ENCODE measurements at places on chromosomes 13 and 19.

DNA sequence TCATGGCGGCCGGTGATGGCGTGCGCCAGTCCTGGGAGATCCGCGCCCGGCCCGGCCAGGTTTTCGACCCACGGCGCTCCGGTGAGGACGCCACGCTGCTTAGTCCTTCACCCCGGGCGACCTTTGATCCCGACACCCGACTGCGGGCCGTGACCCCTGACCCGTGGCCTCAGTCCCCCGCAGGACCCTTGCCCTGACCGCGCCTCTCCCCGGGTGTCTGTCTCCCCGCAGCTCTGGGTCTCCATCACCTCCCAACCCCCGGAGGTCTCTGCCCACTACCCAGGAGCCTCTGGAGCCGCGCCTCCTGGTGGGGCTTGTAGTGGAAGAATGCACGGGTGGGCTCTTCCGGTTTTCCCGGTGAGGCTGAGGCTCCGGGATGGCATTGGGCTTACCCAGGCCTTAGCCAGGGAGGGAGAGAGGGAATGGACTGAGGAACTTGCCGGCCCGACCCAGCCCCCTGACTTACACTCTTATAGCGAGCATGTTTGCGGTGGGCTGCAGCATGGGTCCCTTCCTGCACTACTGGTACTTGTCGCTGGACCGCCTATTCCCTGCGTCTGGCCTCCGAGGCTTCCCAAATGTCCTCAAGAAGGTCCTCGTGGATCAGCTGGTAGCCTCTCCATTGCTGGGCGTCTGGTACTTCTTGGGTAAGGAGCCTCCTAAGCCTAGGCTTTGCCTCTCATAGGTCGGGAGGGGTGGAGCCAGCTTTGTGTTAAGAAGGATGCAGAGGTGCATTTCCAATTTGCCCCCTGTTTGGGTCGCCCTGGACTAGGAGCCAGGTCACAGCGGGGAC is 566 bp downstream of the MPV17L2 start:
- no peak for DNase-seq

DNA sequence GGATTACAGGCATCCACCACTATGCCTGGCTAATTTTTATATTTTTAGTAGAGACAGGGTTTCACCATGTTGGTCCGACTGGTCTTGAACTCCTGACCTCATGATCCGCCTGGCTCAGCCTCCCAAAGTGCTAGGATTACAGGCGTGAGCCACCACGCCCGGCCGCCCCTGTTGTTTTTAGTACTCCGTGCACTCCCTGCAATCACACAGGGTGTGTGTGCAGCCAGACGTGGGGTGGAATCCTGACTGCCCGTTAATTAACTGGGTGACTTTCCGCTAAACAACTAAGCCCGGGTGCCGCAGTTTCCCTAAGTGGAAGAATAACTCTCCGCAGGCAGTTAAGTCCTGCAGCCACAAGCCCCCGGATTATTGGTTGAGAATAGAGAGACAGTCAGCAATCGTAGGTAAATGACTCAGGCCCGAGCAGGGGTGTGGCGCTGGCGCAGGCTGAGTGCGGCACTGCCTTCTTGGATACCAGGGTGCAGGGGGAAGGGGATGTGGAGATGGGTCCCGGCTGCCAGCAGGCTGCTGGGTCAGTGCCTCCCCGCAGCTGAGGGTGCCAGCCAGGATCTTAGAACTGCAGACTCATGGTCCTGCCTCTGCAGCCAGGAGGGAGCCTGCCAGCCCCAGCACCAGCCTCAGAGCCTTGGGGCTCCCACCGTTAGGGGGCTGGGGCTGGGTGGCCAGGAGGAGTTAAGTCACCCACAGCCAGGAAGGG is 6.1 kb upstream of the FXYD3 start:
- no peak for DNase-seq

DNA sequence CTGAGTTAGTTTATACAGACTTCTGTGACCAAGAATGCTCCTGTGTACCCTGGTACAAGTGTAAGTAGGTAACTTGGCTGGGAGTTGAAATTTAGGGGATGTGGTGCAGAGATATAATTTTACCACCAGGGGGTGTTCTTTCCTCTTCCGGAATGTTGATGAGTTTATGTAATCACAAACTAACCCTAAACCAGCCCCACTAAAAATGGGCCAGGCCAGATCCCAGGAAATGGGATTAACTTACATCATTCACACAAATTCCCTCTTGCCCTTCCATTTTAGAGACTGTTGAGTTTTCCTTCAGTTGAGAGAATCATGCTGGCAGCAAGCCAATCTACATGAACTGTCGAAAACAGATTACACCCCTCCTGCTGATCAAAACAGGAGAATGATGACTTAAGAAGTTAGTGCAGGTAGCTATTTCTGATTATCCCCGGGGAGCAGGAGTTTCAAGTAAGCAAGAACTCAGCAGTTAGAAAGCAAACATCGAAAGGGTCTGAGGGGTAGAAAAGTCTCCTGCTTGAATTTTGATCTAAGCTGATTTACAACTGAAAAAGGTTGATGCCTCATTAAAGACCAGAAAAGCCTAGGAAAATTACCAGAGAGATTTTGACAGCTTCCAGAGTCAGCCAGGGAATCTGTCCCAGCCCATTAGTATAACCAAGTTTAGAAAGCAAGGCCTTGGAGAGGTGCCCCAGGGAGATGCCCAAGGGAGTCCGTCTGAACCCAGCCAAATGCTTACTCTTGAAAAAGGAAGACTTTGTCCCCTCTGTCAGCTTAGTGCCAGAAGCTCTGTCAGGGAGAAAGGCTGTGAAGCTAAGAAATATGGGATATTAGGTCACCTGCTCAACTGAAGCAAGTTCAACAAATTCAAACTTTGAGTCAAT is 32.3 kb upstream of the MED4 start:
- no peak for DNase-seq

DNA sequence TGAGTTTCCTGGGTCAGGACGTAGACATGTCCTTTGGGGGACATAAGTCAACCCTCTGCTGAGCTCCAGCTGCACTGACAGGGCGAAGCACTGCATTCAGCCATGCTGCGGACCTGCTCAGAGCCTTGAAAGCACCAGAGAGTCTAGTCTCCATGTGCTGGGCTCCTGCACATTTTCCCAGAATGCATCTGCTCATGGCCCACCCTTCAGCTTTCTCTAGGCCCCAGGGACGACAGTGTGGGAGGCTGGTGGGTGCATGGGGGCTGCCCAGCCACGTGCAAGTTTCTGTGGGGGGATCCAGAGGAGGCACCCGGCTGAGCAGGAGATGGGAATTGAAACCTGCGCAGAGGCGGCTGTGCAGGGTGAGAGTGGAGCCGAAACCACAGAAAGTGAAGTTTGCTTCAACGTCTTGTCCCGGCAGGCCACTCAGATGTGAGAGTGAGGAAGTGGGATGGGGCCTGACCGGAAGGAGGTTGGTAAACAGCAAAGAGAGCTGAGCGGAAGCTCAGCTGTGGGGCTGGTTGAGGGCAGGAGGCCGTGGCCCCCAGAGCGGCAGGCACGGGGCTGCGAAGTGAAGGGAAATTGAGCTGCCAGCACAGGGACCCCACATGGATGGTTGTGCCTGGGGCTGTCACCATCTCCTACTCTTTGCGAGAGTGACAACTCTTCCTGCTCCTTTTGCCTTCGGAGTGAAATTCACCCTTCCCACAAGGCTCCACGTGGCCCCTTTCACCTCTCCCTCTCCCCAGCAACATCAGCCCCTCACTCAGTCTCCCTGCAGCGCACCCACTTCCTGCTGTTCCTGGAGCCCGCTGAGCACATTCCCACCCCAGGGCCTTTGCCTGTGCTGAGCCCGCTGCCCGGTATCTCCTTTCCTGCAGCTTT is 11.8 kb downstream of the PGLS start:
- DNase-seq, result peak; percentile 21

GRCh38 chr13:42814868-42815267 is 33.5 kb downstream of the FAM216B start:
- no peak for DNase-seq

DNA sequence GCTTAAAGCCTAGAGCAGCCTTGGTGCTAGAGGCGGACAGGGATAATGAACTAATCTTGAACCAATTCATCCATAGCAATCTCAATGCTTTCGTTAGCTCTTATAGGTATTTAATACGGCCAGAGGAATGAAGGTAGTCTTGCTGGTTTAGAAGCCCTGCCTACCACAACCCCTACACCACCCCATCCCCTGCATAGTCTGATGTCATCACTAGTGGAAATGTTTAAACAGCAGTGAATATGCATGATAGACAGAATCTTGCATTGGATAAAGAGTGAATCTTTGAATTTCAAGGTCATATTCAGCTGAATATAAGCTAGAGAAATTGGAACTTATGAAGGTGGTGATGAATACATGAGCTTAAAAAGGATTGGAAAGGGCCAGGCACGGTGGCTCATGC is 321.9 kb downstream of the ITGBL1 start:
- no peak for DNase-seq

DNA sequence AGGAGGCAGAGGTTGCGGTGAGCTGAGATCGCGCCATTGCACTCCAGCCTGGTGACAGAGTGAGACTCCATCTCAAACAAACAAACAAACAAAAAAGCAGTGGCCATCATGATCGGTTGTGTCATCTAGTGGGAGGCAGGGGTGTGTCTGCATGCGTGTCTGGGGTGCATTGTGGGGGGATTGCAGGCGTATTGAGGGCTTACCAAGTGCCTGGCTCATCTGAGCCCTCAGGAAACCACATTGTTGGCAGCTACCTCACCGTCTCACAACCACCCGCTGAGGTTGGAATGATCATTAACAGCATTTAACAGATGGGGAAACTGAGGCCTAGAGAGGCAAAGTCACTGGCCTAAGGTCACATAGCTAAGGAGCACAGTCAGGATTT is 30.5 kb downstream of the NFIC start:
- DNase-seq, result no peak

DNA sequence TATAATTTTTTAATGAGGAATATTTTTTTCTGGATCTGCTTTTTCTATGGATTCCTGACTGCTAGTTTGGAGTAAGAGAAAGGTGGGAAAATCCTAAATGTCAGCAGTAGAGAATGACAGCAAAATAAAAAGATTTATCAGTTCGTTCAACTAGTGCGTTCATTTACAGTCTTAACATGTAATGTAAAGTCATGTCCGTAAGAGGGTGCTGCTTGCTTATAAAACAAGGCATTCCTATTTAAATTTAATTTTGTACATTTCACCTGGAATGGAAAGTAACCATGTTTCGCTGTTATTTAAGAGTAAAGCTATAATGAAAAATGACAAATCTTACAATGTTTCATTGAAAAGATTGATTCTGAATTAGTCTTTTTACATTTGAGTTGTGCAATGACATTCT is 76.6 kb downstream of the ZMYM2 start:
- no peak for DNase-seq

DNA sequence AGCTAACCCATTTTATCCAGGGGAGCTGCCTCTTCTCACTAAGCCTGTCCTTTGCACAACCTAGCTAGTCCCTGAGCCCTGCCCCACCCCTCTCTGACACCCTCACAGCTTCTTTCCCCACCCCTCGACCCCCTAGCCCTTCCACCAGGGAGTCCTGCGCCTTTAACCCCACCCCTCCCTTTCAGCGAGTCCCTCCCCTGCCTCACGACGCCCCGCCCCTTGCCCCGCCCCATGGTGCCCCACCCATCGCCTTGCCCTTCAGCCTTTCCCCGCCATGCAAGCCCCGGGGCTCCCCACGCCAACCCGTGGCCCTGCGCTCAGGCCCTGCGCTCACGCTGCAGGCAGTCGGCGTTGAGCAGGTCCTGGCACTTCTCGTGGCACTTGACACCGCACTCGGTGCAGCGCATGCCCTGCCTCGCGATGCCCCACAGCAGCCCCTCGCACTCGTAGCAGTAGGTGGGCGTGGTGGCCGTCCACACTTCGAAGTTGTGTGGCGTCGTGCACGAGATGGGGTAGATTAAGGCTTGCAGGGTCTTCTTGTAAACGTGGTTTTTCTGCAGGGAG is 40.0 kb downstream of the UNC13A start:
- DNase-seq, result no peak

DNA sequence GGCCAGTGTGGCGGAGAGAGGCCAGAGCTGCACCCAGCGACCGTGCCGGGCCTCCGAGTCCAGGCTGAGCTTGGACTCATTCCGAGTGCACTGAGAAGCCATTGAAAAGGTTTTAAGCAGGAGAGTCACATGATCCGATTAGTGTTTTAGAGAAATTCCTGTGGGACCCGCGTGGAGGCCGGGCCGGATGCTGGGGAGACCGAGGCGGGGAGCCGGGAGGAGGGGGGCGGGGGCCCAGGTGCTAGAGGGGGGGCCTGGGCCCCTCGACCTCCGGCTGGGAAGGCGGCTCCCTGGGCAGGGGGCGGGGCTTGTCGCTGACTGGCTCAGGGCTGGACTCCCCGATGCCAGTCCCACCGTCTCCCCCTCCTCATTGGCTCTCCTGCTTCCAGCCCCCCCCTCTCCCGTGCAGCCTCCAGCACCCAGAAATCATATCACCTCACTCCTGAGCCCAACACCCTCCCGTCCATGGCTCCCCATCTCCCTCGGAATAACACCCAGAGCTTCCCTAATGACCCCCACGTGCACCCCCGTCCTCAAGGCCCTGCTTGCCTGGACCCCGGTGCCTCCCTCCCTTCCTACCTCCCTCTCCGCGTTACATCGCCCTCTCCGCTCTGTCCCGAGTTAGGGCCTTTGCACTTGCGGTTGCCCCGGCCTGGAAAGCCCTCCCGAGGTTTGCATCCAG is 5.2 kb upstream of the ZNF579 start:
- peak; percentile 70 for DNase-seq

GRCh38 chr19:887072-887471 is 5.9 kb downstream of the MED16 start:
- no peak for DNase-seq

- no peak for DNase-seq
Observed at GRCh38 chr13:106493533-106494220, 41.8 kb downstream of the EFNB2 start.

- no peak for DNase-seq
Observed at GRCh38 chr13:19685034-19685433, 51.6 kb downstream of the MPHOSPH8 start.

GRCh38 chr19:6064336-6065073 is 45.8 kb downstream of the RFX2 start:
- DNase-seq, result no peak

DNA sequence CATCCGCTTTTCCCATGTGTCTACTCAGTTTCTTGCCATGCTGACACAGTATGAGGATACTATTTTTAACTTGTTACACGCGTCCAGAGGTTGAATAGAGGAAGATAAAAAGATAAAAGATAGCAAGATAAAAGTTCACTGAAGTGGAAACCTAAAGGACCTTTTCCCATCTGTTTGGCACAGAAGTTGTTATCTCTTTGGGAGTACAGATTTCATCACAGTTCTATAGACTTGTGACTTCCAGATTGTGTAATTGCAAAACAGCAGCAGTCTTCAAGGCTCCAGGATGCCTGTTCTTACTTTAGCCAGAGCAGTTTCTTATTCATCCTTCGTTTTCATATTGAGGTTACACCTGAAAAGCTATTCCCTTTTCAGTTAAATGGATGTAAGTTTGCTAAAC is 369.2 kb downstream of the GPC5 start:
- no peak for DNase-seq

- DNase-seq, result no peak
Observed at GRCh38 chr13:111007209-111007608, 92.3 kb upstream of the ANKRD10 start.

- DNase-seq, result no peak
Observed at GRCh38 chr13:113245849-113246796, 36.7 kb downstream of the CUL4A start.

Data from activated naive CD4-positive, alpha-beta T cell treated with anti-CD3 and anti-CD28 coated beads, Interleukin-2, amount 50 U/mL, for 16 hours (primary cell).